Left ventricle myocardium inferior (tissue), 1 donor: ENCODE measurements at places on chromosomes 2 and 18. TPM values are rescaled to one million over a fixed set of nuclear protein-coding genes. Genes with fewer than 3 reads are reported as not detected.

The FEV gene
- not detected for total RNA-seq

The DSC1 gene
- 7.5 TPM for total RNA-seq

- no peak for DNase-seq
Observed at GRCh38 chr2:19752500-19752899, 149.3 kb downstream of the TTC32 start.

- DNase-seq = no peak
Observed at GRCh38 chr2:218623366-218623705, 15.6 kb downstream of the PLCD4 start.

DNA sequence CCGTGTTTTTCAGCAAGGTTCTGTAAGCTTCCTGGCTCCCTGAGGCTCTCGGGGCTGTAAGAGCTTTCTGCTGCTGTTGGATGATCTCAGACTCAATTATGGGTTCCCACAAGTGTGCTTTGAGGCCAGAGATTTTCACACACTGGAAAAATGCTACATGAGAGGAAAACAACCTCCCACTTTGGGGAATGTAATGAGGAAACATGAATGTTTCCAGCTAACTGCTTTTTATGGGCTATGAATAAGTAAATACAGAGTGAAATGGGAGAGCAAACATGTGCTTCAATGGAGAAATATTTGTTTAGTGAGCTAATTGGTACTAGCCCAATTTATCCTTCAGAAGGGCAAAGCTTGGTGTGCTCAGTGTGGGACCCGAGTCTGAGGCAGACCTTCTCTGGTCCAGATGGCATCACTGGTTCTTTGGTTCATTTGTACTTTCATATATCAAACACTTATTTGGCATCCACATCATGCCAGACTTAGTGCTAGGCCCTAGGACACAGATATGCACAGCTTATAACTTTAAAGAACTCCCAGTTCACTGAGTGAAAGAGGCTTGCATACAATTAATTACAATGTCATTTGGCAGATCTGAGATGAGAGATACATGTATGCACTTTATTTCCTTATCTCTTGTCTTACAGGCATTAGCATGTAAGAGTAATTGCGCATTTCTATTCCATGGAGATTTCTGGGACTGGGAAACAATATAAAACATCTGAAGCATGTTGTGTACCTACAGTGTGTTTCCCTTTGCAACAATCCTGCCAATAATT is 248.8 kb downstream of the RDH14 start:
- DNase-seq = no peak
